ENCODE measurements at places on chromosomes 11 and 22.
A peak's percentile ranks its signal among the peaks of the same experiment; 100 is the strongest.

GRCh38 chr11:47714554-47715081, 551 bp downstream of the AGBL2 start:
- DNase-seq, result no peak

- DNase-seq, result no peak
Measured at GRCh38 chr11:123481640-123482039, 51.6 kb downstream of the GRAMD1B start.

DNA sequence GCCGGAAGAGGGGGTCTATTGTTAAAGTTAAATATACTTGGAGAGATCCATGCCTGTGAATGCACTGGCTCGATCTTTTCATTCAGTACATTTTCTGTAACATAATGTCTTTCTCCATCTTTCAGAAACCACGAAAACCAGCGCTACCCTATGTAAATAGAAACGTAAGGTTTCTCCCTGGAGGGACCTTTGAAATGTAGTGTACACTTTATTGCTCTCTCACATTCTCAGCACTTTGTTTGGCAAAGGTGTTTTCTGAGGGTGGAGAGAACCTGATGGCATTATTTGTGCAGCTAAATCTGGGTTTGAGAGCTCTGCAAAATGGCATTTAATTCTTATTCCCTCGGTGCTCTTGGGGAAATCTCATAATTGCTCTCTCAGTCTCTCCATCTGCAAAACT, 468.4 kb downstream of the NELL1 start:
- DNase-seq, result no peak

- DNase-seq, result peak; percentile 34
Measured at GRCh38 chr11:126548581-126549550, 193.4 kb downstream of the ST3GAL4 start.

DNA sequence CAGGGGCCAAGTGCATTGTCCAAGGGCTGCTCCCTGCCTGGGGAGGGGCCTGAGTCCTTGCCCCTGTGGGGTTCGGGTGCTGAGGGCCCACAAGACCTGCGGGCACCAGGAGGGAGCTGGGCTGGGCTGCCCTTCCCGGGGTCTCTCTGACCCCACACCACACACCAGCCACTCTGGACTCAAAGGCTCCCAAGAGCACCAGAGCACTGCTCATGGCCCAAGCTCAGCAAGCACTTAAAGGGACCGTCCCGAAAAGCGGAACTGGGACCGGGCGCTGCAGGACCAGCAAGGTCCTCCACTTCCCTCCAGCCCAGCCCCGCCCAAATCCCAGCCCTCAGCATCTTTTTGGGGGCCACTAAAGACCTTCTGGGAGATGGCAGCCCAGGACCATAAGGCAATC, 5.3 kb downstream of the LSP1 start:
- DNase-seq, result no peak

GRCh38 chr11:87187930-87188329, 150.2 kb downstream of the TMEM135 start:
- DNase-seq, result no peak

DNA sequence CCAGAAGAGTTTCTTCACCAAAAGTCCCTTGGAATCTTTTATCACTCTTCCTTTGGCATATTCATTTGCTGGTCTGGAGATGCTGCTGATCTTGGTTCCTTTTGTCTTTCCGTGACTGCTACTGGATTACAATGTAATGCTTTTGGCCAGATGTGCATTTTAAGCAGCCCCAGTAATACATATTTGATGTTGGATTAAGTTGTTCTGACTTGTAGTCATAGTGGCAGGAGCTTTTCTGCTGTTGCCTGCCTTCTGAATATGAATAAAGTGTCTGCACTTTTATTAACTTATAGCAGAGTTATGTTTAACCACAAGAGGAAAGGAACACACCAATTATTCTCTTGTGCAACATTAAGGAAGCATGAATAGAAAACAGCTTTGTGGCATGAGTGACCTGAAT, 360.0 kb upstream of the DDI1 start:
- DNase-seq, result no peak

DNA sequence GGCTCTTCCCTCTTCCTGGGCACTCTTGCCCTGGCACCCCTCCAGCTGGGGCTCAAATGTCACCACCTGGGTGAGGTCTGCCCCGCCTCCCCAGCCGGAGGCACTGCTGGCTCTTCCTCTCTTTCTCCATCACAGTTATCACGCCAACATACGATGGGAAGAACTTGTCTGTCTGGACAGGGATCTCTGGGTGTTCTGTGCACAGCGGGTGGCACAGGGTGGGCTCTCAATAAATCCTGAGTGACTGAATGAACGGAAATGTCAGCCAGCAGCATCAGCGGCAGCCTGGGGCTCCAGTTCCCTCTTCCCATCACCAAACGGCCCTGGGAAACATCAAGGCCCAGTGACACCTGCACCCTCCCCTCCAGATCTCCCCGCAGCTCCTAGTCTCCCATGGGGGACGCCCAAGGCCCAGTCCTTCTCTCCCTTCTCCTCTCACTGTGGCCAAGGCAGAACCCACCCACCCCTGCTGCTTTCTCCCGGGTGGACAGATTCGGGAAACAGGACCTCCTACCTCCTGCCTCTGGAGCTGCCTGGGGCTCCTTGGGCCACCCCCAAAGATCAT, 440 bp upstream of the SLC25A45 start:
- no peak for DNase-seq

DNA sequence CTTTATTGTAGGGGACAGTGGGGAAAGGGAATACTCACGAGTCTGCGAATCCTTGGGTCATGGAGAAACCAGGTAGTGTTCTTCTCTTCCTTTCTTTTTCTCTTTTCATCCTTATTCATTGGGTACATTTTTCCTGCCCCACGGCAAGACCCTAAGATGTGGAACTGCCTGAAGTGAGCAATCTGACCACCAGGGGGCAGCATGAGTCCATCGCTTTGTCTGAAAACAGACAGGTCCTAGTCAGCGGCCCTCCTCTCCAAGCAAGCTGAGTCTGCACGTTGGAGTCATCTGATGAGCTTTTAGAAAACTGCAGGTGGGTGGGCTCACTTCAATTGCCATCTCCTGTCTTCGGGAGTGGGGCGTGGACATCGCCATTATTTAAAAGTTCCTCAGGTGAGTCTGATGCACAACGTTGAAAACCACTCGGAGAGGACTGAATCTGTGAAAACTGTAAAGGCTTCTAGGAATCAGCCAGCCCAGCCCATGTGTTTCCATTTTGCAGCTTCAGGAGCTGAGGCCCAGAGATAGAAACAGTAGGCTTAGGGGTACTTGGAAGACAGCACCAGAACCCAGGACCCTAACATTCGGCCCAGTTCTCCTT, 34.0 kb upstream of the FBXO3 start:
- DNase-seq, result peak; percentile 67

DNA sequence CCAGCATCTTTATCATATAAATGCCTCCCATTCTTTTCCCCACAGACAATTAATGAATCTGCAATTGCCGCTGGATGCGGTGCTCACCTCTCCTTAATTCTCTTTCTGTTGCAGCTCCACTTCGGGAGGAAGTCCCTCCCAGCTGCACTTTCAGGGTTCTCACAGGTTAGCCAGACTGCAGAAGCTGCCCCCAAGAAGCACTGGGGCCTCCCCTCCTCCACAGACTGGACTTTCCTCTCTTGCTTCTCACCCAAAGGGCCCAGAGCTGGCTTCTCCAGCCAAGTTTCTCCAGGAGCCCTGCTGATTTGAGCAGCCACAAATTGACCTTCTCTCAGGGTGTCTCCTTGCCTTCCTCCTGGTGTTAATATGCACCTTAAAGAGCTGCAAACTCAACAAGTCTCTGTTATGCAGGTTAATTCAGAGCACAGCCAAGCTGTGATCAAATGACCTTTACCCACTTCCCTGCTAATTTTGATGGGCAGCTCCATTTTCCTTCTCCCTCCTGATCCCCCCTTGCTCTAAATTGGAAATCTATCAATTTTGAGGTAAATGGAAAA, 298.9 kb downstream of the BUD13 start:
- DNase-seq, result no peak

- DNase-seq, result no peak
Measured at GRCh38 chr11:95524314-95525036, 265.1 kb downstream of the FAM76B start.

- no peak for DNase-seq
Measured at GRCh38 chr11:64516226-64516625, 74.8 kb upstream of the SLC22A12 start.

DNA sequence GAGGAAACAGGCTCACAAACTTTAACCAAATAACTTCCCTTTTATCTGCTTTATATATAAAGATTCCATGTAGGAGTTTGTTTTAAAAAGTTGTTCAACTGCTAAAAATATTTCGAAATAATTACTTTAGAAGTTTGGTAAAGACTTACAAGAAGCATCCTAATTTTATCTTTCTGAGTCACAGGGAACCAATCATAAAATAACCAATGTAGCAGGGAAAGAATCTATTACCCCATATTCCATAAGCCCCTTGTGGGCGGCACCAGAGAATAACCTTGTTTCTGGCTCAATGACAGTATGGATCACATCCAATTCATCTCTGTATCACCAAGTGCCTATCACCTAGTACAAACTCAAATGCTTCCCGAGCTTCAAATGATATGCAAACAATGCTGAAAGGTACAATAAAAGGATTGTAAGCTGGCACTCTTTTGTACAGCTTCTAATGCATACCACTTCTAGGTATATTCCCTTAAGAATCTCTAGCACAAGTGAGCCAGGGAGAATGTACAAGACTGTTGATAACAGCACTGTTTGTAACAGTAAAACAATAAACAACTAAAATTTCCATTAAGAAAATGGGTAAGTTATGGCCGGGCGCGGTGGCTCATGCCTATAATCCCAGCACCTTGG, 158.4 kb downstream of the ATG16L2 start:
- DNase-seq, result no peak

DNA sequence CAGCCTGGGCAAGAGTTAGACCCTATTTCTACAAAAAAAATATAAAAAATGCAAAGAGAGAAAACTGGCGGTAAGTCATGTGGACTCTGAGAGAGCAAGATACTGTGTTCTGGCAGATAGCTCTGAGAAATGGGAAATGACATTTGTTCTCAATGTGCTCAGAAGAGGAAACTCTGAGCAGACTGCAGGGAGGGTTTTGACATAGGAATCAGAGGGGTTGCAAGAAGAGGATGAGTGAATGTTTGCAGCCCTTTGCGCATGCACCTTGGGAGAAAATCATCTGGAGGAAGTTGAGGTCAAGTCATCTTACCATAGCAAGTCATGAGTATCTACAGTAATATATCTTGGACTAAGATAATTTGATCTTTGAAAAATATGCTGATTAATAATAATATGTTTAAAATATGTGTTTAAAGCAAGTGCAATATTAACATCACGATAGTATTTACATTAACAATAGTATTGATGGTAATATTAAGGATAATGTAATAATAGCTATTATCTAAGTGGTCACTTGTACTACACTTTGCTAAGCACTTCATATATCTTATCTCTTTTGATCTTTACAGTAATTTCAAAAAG, 2.6 kb downstream of the ACER3 start:
- DNase-seq, result no peak

DNA sequence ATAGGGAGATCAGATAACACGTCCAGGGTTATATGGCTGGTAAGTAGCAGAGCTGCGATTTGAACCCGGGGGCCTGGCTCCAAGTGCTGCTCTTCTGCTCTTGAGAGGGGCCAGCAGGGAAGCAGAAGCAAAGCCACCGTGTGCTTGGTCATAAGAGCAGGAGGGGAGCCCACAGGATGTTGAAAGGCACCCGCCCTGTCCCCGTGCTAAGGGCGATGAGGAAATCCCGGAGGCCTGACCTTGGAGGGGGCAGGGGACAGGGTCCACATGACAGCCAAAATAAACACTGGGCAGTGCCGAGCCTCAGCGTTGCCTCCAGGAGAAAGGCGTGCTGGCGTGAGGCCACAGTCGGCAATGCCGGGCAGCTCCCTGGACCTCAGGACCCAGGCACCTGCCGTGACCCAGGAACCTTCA, 28.8 kb downstream of the TOM1 start:
- DNase-seq, result no peak

- peak; percentile 92 for DNase-seq
Measured at GRCh38 chr22:35539910-35540594, 579 bp upstream of the RASD2 start.

DNA sequence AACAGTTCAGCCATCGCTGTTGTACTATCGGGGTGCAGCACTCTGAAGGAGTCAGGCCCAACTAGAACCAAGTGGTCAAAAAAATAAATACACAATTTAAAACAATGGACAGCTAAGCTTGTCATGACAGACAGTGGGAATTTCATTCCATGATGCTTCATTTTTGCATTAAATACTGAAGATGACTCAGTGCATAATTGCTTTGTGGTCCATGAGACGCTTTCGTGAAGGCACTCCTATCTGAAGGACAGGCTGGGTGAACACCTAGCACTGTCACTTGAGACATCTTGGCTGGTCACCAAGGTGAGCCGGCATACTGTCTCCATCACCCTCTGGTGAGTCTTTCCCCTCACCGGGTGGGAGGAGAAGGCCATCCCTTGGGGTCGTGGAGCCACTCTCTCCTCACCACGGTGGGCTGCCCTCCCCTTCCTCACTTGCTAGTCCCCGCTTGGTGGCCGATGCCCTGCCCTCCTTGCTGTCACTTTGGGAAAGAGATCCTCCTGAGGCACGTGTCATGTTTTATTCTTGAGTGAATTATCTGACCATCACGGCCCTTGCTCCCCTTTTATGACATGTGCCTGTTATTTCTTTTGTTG, 4.9 kb upstream of the TESMIN start:
- DNase-seq, result no peak

Data from frontal cortex (tissue), 4 donors.